GM23248 (cell line): ENCODE measurements at places on chromosomes 1 and 21.

DNA sequence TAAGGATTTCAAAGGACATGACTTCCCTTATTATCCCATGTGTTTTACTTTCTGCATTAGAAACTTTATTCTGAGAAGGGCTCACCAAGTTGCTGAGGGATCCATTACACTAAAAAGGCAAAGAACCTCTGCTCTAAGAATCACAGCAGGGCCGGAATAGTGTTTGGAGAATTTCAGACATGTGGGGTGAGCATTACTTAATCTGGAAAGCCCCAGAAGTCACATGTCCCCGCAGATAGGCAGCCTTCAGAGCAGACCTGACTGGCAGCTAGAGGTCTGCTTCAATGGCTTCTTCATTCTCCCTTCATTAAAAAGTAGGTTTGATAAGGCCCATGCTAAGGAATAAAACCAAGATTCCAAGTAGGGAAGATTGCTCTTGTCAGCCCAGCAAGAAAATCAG lies 52.6 kb upstream of the RBM15 start:
- H3K27ac ChIP-seq: no peak overlapping the region

- H3K27ac ChIP-seq: no peak overlapping the region
- no peak overlapping the region for H3K4me3 ChIP-seq
- no peaks in the 10 kb centered on the region for H3K4me1 ChIP-seq
Observed at GRCh38 chr1:189654906-189655305, 822.8 kb downstream of the BRINP3 start.

- H3K27me3 ChIP-seq: no peaks in the 10 kb centered on the region
- H3K4me1 ChIP-seq: peaks cover 88% of the 10 kb centered on the region
- peak overlapping the region; percentile 92 for H3K27ac ChIP-seq
- no peak overlapping the region for H3K4me3 ChIP-seq
- no peaks in the 10 kb centered on the region; the same call in 1 of the 2 replicates for H3K36me3 ChIP-seq
Observed at GRCh38 chr21:28444111-28444510, 548.6 kb downstream of the LTN1 start.

DNA sequence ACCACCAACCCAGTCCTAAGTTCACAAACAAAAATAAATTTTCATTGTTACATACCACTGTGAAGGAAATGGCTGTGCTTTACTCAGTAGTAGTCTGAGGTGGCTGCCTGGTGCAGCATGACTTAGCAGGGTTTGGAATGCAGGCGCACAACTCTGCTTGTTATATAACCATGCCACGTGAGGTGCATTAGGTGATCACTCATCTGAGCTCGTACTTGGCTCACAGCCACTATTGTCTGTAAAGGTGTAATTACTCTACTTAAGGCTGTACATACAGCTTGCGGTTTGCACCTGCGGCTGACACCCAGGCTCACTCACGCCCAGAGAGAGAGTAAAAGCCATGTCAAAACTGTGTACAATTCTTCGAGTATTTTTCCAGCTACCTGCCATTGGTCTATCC lies 599.4 kb downstream of the LTN1 start:
- no peak overlapping the region for H3K27ac ChIP-seq
- no peak overlapping the region for H3K4me3 ChIP-seq
- no peak for DNase-seq

DNA sequence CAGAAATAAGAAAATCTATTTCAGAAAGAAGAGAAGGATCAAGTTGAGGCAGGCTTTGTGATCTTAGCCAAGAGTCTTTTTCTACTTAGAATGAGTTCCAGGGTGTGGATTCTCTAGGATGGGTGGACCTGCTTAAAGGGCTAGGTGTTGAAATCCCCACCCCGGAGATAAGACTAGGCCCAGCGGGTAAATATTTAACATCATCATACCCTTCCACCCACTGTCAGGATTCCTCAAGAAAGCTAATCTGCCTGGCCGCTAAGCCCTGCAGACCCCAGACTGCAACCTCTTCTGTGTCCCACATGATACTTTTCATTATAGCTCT lies 5.8 kb downstream of the IGSF9 start:
- no peak overlapping the region for H3K4me3 ChIP-seq
- no peaks in the 10 kb centered on the region for H3K4me1 ChIP-seq
- H3K27ac ChIP-seq: no peak overlapping the region
- DNase-seq: no peak
- no peaks in the 10 kb centered on the region for H3K36me3 ChIP-seq

GRCh38 chr21:45031571-45032191 lies 42.7 kb upstream of the ADARB1 start:
- no peak overlapping the region for H3K27ac ChIP-seq
- no peaks in the 10 kb centered on the region for H3K27me3 ChIP-seq
- no peak overlapping the region for H3K4me3 ChIP-seq
- DNase-seq: no peak

DNA sequence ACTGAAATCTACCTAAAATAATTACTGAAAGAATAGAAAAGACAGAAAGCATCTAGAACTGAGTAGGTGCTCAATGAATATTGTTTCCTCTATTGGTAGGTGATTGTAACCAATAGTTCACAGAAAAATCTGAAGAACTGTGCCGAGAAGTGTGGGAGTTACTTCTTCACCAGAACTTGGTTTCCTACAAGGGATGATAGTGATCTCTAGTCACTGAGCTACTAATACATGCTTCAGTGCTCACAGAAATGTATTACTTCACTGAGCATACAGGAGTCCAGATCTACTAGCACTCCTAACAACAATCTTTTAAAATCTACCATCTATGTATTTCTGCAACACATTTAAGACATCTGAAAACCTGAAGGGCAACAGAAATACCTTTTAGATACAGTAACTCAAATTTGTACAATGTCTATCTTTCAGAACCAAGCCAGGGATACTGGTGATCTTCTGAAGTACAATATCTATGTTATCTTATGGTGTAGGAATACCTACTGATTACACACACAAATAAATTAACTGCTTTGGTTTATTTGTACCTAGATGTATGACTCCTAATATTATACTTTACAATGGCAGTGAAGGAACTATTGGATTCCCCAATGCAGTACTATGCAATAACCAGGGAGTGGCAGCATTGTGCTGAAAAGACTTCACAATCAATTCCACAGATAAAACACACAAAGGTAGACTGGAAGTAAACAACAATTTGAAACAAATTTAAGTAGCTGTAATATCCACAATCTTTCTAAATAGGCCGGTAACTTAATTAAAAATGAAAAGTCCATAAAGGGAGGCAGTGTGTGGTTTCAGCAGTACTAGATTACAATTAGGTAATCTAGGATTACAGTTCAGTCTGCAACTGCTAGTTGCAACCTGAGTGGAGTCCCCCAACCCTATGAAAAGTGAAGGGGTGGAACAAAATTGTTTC lies 243.0 kb downstream of the SLC45A1 start:
- H3K4me1 ChIP-seq: peaks cover 20% of the 10 kb centered on the region
- no peak overlapping the region for H3K4me3 ChIP-seq
- no peak overlapping the region for H3K27ac ChIP-seq
- peak; percentile 75 for DNase-seq

DNA sequence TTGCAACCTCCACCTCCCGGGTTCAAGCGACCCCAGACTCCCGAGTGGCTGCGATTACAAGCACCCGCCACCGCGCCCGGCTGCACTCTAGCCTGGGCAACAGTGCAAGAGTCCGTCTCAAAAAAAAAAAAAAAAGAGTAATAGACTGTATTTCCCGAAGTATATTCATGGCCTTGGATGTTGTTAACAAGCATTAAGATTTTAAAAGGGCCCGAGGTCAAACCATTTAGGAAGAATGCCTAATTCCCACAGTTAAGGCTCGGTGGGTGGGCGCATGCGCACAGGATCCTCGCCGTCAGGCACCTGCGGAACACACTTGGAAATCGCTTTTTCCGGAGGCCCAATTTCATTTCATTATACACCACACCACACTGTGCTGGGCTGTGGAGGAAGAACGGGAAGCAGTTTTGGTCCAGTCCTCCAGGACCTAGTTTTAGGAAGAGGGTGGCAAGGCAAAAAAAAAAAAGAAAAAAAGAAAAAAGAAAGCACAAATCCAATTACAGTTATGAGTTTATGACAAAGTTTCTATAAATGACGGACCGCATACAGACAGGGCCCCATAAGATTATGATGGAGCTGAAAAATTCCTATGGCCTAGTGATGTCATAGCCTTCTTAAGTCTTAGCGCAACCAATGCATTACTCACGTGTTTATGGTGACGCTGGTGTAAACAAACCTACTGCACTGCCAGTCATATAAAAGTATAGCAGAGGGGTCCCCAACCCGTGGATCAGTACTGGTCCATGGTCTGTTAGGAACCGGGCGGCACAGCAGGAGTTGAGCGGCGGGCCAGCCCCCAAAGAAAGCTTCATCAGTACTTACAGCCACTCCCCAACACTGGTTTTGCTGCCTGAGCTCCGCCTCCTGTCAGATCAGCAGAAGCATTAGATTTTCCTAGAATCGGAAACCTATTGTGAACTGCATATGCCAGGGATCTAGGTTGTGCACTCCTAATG lies 38.2 kb downstream of the H3-3A start:
- H3K36me3 ChIP-seq: no peaks in the 10 kb centered on the region
- H3K27ac ChIP-seq: no peak overlapping the region
- peak overlapping the region; percentile 62 for H3K4me3 ChIP-seq
- no peaks in the 10 kb centered on the region for H3K27me3 ChIP-seq

GRCh38 chr1:10586125-10586524 lies 111.4 kb downstream of the PEX14 start:
- no peaks in the 10 kb centered on the region for H3K27me3 ChIP-seq
- H3K27ac ChIP-seq: no peak overlapping the region
- H3K36me3 ChIP-seq: no peaks in the 10 kb centered on the region
- no peaks in the 10 kb centered on the region for H3K4me1 ChIP-seq
- no peak overlapping the region for H3K4me3 ChIP-seq

- H3K36me3 ChIP-seq: peaks cover 39% of the 10 kb centered on the region; the same call in 1 of the 2 replicates
- H3K27me3 ChIP-seq: no peaks in the 10 kb centered on the region
Observed at GRCh38 chr21:45990741-45991605, 9.4 kb downstream of the COL6A1 start.

GRCh38 chr1:238488401-238488800 lies 597.7 kb upstream of the ZP4 start:
- no peaks in the 10 kb centered on the region for H3K27me3 ChIP-seq
- no peak overlapping the region for H3K4me3 ChIP-seq
- H3K36me3 ChIP-seq: no peaks in the 10 kb centered on the region
- H3K27ac ChIP-seq: peak overlapping the region; percentile 35

DNA sequence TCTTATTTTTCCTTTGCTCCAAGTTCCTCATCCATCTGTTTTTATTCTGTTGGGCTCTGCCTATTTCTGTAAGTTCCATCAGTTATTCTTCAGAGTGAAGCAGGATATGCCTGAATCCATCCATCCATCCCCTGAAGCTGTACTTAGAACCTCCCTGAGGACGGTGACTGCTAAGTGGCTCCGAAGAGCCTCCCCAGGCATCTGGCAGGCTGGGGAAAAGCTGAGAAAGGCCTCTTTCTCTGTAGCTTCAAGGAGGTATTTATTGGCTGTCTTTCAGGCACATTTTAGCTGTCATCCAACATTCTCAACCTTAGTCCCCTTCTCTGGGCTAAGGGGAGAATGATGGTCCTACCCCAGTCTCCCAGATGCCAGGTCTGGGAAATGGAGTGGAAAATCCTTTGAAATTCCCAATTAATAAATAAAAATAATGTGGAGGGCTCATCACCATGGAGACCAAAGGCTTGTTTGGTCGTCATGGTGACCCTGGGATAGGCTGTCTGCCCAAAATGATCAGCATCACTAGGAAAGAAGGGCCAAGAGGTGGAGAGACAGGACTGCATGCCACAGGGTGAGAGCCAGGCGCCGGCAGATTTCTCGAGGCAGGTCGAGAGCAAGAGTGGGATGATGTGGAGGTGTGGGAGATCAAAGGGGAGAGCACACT lies 82.0 kb downstream of the UBIAD1 start:
- H3K4me3 ChIP-seq: no peak overlapping the region
- H3K36me3 ChIP-seq: no peaks in the 10 kb centered on the region

DNA sequence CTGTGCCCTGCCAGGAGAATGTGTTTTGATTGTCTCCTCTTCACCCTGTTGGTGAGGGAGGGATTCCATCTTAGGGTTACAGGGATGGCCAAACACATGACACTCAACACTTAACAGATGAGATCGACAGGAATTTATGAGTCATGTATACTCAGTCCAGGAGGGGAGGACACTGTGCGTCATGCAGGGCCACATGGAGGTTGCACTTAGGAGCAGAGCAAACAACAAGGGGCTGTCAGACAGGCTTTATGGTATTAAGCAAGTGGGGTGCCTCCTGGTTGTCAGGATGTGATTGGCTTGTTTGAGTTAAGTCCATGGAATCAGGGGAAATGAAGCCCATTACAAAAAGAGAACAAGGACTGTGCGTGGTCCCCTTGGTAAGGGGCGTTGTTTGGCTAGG lies 26.9 kb downstream of the EDARADD start:
- no peaks in the 10 kb centered on the region for H3K27me3 ChIP-seq
- H3K36me3 ChIP-seq: no peaks in the 10 kb centered on the region
- H3K27ac ChIP-seq: no peak overlapping the region
- H3K4me1 ChIP-seq: no peaks in the 10 kb centered on the region

- peak overlapping the region; percentile 52 for H3K4me3 ChIP-seq
- peak overlapping the region; percentile 87 for H3K27ac ChIP-seq
- no peaks in the 10 kb centered on the region for H3K36me3 ChIP-seq
- no peaks in the 10 kb centered on the region for H3K27me3 ChIP-seq
- peaks cover 44% of the 10 kb centered on the region for H3K4me1 ChIP-seq
Observed at GRCh38 chr1:168470901-168471431, 72.8 kb downstream of the XCL2 start.

GRCh38 chr1:29453502-29454240 lies 217.3 kb downstream of the PTPRU start:
- peak; percentile 62 for DNase-seq
- H3K27me3 ChIP-seq: peaks cover 10% of the 10 kb centered on the region; the same call in 1 of the 2 replicates
- no peaks in the 10 kb centered on the region for H3K36me3 ChIP-seq

DNA sequence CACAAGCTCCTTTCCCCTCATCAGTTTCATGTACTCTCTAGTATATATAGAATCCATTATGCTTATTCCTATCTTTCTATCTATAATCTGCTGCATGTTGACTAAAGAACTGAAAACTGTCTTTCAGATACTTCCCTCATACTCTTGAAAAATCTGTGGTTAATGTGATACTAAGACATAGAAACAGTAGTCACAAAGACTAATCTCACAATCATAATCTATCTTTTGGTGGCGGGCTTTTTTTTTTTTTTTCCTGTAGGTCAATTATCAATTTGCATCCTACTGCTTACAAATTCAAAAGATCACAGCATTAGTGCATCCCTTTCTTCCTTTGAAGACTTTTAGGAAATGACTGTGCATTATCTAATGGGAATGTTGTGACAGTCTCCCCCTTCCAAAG lies 4.7 kb downstream of the UBR4 start:
- no peaks in the 10 kb centered on the region for H3K36me3 ChIP-seq
- H3K4me3 ChIP-seq: no peak overlapping the region
- H3K4me1 ChIP-seq: peaks cover 39% of the 10 kb centered on the region
- no peak overlapping the region for H3K27ac ChIP-seq
- DNase-seq: no peak

- H3K27ac ChIP-seq: no peak overlapping the region
- no peaks in the 10 kb centered on the region for H3K4me1 ChIP-seq
- H3K36me3 ChIP-seq: no peaks in the 10 kb centered on the region
- H3K4me3 ChIP-seq: no peak overlapping the region
- H3K27me3 ChIP-seq: peaks cover 62% of the 10 kb centered on the region
Observed at GRCh38 chr1:44519035-44519676, 114.1 kb downstream of the RNF220 start.

- no peaks in the 10 kb centered on the region for H3K27me3 ChIP-seq
- no peak overlapping the region for H3K27ac ChIP-seq
- H3K4me3 ChIP-seq: no peak overlapping the region
Observed at GRCh38 chr1:5108740-5109139, 454.3 kb downstream of the AJAP1 start.

- no peaks in the 10 kb centered on the region for H3K36me3 ChIP-seq
- peaks cover 3% of the 10 kb centered on the region; the same call in 1 of the 2 replicates for H3K4me1 ChIP-seq
- no peak overlapping the region for H3K4me3 ChIP-seq
- H3K27me3 ChIP-seq: peaks cover 4% of the 10 kb centered on the region; the same call in 1 of the 2 replicates
- no peak for DNase-seq
Observed at GRCh38 chr1:55318116-55318817, 103.1 kb upstream of the USP24 start.
